ENCODE measurements at places on chromosomes 7 and 10.

- no peak for DNase-seq
These were observed 4.9 kb upstream of the GRID2IP start for GRCh38 chr7:6556196-6556595.

- DNase-seq, result no peak
These were observed 10.4 kb downstream of the TAX1BP1 start for GRCh38 chr7:27750316-27750715.

DNA sequence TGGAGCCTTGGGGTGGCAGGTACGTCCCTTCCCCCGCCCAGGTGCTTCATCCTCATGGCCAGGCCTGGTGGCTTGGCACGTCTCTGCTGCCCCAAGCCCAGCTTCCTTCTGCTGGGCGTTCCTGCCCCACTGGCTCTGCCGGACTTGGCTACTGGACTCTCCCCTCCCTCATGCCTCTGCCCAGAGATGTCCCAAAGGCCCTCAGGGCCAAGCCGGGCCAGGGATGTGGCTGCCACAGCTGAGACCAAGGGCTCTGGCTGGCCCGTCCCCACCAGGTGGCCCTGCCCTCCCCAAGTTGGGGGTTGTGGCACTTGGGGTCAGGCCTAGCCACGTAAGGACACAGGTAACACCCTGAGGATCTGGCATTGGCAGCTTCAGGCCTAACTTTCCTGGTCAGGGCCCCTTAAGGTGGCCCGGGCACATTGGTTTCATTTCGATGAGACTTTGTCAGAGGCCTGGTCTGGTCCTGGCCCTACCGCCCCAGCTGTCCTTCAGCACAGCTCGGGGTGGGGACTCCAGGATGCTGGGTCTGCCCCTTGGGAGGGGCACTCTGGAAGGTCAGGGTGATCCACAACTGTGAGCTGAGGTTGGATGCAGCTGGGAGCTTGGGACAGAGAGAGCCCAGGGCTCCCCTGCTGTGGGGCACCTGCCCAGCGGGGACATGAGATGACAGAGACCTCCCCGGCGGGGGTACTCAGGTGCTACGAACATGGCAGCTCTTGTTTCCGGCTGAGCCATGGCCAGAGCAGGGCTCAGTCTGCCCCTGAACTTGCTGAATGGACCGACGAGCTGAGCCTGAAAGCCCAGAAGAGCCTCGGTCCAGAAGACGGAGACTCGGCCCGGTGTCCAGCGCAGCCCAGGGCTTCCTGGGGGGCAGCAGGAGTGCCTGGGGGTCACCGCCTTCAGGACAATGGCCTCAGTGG, 2.9 kb downstream of the BHLHA15 start:
- no peak for DNase-seq

DNA sequence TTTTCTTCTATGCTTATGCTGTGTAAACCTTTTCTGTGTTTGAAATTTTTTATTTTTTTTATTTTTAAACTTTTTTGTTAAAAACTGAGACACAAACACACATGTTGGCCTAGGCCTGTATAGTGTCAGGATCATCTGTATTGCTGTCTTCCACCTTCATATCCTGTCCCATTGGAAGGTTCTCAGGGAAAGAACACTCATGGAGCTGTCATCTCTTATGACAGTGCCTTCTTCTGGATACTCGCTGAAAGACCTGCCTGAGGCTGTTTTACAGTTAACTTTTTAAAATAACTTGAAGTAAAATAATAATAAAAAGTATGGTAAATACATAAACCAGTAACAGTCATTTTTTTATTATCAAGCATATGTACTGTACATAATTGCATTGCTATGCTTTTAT, 34.1 kb downstream of the CREM start:
- no peak for DNase-seq

GRCh38 chr7:36312064-36312914, 77.4 kb upstream of the ANLN start:
- peak; percentile 24 for DNase-seq

DNA sequence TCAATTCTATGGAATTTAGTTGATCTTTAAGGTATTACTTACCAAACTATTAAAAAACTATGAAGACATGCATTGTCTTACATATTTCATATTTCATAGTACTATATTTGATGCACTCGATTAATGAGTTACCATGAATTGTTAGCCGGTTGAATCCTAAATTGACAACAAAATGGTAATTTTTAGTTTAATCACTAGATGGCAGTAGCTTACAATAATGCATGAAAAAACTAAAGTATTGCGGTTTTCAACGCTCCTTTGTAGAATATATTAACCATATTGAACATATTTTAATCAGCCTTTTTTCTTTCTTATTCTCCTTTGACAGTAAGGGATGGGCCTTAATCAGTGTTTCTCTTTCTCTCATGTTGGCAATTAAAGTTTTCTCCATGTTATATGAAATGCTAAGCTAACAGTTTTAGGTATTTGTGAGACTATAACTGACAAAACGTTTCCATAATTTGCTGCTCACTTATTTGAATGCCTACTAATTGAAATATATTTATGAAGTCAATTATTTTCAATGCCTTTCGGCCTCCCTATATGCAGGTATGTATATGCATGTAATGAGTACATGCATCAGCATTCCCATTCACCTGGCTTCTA, 48.5 kb upstream of the ARL4A start:
- peak; percentile 32 for DNase-seq

DNA sequence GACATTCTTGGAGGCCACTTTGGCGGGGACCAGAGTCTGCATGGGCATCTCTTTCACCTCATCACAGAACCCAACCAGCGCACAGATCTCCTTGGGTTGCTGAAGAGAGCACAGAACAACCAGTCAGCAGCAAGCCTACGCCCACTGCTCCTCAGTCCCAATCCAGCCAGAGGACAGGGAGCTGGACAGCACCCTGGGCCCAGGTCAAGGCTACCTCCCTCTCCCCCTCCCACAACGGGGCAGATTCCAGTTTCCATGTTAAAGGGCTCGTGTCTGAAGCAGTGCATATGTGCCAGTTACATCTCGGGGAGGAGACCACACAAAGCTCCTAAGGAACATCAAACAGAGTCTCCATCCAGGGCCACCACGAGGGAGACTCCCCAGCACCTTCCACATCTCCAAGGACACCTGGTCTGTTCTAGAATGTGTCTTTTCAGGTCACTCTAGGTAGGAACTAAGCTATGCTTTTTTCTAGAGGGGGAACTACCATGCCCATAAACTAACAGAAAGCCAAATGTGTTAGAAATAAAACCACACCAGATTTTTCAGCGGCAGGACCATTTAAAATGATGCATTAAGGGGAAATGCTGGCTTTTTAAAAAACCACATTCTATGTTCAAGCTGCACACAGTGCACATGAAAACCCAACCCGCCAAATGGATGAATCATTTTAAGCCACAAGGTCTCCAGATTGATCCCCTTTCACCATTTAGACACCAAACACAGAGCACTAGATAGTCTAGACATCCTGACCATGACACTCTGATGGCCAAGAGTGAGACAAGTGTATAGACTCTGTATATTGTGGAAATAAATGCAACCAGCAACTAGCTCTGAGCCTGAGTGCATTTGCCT, 28.9 kb downstream of the PSAP start:
- no peak for DNase-seq

- no peak for DNase-seq
These were observed 107.2 kb downstream of the ARHGAP21 start for GRCh38 chr10:24616536-24616935.

DNA sequence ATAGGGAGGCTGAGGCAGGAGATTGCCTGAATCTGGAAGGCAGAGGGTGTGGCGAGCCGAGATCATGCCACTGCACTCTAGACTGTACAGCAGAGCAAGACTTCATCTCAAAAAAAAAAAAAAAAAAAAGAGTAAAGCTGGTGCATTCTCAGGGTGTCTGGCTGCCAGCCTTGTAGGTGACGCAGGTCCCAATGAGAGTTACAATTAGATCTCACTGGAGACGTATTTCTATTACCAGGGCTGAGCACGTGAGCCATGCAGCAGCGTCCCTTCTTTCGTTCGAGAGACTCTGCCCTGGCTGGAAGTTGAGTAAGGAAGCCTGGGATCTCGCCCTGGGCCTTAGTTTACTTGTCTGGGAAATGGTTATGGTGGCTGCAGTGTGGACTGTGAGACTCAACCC, 22.4 kb upstream of the ZMIZ1 start:
- no peak for DNase-seq

DNA sequence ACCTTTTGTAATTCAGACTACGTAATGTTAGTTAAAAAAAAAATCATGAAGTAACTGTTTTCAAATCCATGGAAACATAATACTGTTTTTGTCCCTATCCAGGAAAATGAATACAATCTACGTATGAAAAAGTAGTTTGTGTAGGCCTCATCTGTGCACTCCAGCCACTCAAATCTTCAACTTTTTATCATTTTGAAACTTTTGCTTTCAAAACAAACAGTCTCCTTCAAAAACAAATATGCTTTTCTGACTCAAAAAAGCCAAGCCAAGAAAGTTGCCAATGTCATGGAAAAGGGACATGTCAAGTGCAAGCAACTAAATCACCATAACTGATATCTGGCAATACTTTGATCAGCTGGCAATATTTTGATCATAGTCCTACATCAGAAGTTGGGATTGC, 13.1 kb downstream of the THNSL1 start:
- DNase-seq, result no peak

DNA sequence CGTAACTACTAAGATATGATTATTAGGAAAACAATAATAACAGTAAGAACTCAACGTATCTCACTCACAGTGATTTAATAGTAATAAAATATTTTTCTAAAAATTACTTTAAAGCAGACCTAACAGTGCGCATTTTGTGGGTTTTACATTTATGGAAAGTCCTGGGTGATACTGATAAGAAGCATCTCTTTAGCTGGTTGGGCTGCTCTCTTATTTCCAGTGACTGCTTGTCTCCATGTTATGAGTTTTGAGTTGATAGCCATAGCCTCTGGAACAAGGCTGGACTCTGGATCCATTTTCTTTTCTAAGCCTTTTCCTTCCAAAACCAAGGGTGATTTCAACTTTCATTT, 29.5 kb upstream of the INHBA start:
- DNase-seq, result no peak

DNA sequence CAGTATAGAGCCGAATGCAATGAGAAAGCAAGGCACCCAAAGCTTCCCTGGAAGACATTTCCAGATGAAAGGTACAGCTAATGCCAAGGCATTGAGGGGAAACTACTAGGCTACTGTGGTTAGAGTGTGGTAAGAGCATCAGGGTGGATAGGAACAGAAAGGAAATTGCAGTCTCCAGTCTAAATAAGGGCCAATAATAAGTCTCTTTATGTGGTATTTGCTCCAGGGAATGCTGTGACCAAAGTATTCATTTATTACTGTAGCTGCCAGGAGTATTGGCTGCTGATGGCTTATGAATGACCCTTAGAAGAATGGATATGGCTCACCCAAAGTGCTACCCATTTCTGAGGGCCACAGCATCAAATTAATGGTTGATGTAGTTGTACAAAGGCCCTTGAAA, 30.1 kb upstream of the POT1 start:
- DNase-seq, result no peak

DNA sequence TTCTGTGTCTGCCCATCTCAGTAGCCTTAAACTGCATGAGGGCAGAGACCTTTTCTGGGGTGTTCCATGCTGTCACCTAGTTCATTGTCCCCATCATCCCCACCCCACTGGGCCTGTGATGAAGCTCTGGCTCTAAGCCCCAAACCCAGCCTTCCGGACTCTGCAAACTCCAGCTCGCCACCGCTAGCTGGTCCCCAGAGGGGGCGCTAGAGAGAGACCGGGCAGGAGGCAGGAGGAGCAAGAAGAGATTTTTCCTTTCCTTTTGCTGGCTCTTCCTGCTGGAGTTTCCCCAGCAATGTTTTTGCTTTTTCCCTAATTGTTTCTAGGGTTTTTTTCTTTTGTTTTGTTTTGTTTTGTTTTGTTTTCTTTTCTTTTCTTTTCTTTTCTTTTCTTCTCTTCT, 234.4 kb downstream of the TEX36 start:
- DNase-seq, result no peak

GRCh38 chr7:2513702-2514101, 5.9 kb upstream of the LFNG start:
- no peak for DNase-seq

GRCh38 chr7:151679881-151680612, 160.4 kb upstream of the RHEB start:
- no peak for DNase-seq

DNA sequence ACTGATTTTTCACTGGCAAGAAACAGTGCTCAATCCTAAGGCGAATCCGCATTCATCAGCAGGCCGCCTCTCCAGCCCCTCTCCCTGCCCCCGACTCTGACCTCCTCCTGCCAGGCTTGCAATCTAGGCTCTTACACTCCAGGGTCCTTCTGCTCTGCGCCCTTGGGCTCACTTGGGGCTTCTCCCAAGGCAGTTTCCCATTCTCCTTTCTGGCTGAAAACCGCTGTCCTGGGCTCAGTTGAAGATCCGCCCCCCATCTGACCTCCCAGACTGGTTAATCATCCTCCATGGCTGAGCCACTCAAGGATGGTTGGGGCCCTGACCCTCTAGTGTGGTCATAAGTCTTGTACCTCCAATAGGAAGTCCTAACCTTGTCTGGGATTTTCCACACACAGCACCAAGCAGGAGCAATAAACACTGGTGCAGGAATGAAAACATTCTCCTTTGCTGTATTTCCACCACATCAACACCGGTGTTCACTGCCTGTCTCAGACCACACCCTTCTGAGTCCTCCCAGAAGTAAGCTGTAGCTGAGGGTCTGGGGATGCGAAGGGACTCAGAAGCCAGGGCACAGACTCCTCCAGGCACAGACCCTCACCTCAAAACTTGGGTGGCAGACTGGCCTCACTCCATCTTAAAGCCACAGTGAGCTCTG, 42.4 kb downstream of the TNS3 start:
- no peak for DNase-seq

DNA sequence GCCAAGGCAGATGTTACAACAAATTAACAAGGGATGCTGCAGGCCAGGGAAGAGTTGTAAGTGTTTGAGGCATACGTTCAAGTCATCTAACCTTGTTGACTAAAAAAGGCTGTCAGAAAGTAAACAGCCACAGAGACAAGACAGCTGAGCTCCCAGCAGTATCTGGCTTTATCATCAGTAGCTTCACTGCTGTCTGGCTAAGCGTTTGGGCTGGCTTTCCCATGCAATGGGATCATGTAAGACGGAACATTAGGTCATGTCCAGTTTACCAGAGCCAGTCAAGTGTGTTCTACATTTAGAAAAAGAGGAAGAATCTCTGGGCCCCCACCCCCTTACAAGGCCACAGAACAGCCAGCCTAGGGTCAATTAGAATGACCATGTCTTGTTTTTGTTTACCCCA, 51.3 kb upstream of the GSAP start:
- no peak for DNase-seq

- DNase-seq, result no peak
These were observed 86.3 kb upstream of the MKLN1 start for GRCh38 chr7:131241386-131241785.
